ENCODE measurements at places on chromosomes 4 and X.

DNA sequence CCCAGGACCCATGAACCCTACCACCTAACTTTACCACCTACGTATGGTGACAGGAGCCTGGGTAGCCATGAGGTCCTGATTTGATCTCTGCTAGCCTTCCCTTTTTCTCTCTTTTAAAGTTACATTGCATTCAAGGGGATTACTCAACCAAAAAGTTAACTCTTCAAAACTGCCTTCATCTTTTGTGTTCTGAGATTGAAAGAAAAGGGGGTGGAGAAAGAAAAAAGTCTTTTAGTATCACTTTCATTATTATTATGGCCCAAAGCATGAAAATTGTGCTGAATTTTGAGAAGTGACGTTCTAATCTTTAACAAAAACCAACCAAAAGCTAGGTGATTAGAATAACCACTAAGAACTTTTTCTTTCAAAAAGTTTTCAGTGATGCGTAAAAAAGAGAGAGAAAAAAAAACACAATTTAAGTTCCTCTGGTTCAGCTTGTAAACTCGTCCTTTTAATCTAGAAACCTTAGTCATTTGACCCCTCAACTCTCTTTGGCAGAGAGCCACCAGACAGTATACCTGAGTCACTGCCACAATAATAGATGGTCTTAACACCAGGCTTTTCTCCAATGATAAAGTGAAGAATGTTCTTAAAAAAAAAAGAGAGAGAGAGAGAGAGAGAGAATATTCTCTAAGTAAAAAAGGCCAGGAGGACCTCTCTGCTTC is 347.4 kb upstream of the FGF13 start:
- no peak for DNase-seq

DNA sequence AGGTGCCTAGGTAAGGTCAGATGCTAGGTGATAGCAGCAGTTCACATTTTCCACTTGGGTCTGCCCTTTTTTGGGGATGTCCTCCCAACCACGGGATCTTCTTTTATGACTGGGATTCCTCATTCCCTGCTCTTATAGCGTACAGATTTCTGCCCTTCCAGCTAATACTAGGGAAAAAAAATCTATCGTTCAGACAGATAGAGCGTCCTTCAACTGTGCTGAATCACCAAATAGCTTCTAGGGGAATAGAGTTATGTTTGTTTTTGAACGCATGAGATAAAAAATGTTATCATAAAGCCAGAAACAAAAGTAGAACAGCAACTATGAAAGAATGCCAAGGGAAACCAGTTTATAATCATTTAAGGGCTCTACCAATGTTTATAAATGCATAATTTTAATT is 13.0 kb downstream of the RAP2C start:
- no peak for DNase-seq

DNA sequence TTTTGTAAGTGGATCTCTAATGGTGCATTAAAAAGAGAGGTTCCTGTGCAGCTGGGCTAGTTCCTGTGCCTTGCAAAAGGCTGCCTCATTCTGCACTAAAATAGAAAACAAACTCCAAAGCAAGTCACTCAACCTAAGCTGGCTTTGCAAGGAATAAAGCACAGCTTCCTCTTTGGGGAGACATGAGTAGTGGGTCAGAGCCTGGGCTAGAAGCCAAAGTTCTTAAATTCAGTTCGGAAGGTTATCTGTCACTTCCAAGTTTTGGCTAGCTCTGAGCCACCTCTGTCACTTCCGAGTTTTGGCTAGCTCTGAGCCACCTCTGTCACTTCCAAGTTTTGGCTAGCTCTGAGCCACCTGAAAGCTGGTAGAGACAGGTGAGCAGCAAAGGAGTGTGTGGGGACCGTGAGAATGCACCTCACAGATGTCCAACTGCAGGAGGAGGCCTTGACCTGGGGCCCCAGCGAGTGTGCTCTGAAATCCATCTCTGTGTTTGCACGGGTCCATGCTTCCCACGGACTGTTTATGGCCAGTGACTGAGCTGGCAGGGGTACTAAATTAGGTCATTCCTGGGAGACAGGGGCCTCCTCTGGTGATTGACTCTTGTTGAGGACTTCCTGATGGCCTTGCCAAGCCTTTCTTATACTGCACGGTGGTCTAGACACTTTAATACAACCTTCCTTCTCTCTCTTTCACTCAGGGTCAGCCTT is 36.4 kb upstream of the MAMLD1 start:
- no peak for DNase-seq

GRCh38 chr4:81682492-81682891 is 210.8 kb upstream of the RASGEF1B start:
- no peak for DNase-seq

DNA sequence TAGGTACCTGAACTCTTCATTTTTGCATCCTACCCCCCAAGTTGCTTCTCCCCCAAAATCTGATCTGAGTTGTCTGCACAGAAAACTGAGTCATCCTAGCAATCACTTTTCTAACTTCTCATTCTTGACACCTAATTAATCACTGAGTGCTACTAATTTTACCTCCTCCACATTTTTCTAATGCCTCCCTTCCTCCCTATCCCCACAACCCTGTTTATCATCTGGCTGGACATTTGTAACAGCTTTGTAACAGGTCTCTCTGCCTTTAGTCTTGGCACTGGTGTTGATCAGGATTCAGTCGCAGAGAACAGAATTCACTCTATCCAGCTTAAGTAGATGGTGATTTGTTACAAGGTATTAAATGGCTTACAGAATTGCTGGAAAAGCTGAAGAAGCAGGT is 303.9 kb upstream of the GATB start:
- DNase-seq = no peak

DNA sequence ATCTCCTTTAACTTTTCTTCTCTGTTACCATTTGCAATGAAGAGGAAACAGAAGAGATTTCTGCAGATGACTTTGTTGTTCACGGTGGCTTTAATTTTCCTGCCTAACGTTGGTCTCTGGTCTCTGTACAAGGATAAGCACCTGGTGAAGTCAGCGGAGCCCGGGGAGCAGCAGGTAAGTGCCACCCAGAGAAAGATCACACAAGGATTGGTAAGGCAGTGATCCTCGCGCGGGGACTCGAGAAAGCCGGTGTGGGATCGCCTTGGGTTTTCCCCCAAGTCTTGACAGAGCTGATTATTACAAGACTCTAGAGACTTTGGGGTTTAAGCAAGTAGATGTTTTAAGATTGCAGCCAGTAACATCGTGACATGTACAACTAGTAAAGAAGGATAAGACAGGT is 1.3 kb downstream of the GALNTL6 start:
- no peak for DNase-seq

DNA sequence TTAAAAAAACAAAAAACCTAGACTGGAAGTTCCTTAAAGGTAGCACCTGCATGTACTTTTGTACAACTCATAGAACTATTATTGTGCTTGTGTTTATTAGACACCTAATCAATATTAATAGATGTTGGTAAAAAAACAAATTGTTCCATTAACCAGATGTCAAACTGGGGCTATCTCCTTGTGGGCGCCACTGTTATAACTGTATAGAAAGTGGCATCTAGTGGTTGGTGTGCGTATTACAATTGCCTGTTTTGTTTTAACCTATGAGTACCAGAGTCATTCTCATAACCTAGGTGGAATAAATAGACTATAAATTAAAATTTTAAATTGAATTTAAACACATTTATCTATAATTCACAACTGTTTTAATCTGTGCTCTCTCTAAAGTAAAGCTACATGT is 97.4 kb downstream of the COL4A5 start:
- no peak for DNase-seq

DNA sequence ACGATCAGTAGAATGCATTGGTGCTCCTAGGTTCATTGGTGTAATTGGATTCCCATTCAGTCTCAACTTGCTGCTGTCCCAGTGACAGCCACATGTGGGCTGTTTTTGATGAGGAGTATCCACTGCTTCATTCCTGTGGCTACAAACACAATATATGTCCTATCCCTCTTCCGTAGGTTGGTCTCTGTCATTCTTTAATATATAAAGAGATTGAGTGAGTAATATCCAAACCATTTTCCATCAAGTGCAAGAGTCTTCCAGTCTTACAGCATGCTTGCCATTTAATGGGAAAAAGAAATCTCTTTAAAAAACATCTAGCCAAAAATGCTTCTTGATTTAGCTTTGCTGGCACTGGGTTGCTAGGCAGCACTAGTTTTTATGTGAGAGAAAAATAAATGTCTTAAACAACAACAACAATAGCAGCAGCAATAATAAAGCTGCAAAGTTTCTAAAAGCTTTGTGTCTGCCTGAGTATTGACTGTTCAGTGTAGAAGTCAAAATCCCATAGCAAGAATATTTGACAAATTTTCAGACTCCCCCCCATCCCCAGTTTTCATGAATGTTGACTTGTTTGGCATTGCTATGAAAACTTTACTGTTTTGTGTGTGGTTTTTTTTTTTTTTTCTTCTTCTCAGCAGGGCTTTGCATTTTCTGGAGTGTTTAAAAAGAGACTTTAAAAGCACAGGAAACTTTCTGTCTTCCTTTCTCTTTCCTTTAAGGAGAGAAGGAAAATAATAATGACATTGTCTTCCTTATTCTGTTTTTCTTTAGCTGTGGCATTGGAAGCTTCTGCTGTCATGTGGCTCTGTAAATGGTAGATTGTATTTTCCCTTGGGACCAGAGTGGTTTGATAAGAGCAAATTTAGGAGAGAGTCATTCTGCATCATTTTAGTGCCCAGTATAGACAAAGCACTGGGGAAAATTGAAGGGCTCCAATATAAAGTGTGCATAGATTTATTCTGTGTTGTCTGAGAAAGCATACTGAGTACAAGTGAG is 244.3 kb downstream of the ARHGAP10 start:
- no peak for DNase-seq

- DNase-seq = no peak
These were observed 37.7 kb downstream of the NHS start for GRCh38 chrX:17412692-17413091.

DNA sequence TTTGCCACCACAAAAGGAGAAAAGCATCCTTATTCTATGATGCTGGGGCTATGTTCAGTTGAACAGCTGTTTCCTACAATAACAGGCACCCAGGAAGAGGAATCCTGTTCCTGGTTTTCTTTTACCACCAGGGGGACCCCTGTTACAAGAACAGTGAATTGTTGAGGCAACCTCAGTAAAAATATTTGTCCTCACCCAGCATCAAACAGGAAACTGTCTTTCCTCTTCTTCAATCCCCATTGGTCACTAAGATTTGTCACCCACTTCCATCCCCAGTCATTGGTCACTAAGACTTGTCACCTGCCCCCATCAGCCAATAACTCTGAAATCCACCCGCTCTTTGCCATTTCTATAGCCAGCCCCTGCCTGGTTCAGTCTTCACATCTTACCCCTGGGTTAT is 143.5 kb upstream of the GALNT7 start:
- DNase-seq = no peak

GRCh38 chr4:149711593-149712365 is 103.9 kb downstream of the IQCM start:
- DNase-seq = no peak

GRCh38 chrX:65644621-65645289 is 22.7 kb upstream of the MSN start:
- DNase-seq = no peak

DNA sequence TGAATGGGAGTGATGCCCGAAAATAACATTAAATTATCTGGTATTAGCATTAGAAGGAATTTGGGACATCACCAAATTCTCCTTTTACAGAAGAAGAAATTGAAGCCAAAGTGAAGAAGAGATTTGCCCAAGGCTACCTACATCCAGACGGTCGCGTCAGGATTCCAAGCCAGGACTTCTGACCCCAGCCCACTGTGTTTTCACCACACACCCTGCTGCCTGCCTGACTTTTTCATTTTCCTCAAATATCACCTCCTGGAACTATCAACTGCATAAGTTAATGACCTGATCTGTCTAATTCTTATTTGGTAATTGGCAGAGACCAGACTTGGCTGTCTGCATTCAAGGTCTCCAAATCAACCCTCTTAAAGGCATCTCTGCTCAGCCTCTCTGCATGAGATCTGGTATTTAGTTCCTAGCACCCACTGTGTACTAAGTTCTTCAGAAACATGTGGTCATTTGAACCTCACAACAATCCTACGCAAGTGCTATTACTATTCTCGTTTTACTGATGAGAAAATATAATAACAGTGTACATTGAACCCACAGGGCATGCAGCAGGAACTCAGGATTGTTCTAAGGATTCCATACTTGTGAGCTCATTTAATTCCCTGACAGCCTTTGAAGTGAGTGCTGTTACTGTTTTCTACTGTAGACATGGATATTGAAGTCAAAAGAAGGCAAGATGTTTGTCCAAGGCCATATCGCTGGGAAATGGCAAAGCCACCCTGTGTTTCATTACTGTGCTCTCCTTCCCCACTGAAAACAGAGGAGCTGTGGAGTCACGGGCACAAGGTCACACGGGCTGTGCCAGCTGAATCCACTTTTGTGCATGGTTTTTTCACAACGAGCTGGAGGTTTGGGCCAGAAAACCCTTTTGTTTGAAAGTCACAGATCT is 195.2 kb upstream of the C1QTNF7 start:
- no peak for DNase-seq

DNA sequence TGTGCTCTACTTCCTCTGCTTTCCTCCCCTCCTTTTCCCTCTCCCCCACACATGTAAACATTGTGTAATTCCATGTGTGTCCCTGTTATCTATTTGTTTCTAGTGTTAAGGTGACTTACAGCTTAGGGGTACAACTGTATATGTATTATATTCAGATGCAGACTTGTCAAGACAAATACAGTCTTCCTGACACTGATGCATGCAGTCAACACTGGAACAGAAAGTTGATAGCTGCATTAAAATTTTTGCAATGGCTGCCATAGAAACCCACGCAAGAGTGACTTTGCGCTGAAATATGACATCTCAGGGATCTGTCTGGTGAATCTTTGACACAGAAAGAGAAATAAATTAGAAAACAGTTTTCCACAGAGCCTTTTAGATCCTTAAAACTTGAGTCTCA is 656.7 kb downstream of the IL1RAPL1 start:
- no peak for DNase-seq

GRCh38 chrX:150902434-150903109 is 4.1 kb upstream of the CD99L2 start:
- no peak for DNase-seq

DNA sequence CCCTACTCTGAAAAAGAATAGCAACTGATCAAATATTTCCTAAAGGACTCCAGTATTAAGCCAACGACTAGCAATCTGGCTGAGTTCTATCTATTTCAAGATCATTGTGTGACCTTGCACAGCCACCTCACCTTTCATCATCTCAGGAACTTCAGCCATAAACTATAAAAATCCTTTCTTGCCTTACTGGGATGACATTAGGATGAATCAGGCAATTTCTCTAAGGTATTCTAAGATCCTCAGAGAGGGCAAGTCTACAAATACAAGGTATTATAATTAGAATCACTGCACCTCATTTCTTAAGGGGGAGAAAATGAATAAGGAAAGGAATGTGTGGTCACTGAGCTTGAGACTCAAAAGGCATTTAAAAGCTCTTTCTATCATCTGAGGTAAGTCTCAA is 152.6 kb downstream of the GRIA3 start:
- DNase-seq = no peak

DNA sequence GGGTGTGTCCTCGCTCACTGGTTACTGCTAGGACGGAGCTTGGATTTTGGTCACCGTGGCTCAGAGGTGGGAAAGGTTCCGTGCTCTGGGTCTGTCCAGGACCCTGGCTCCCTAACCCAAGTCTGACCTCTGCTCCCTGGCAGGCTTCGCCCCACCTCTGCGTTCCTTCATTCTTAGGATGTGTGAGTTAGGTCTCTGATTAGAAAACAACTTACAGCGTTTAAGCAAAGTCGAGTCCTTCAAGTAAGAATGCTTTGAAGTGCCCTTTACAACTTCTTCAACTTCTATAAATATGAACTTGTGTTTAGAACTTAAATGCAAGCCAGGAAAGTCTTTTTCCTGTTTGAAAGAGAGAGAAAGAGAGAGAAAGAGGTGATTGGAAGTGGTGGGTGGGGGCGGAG is 891 bp downstream of the TLR2 start:
- no peak for DNase-seq

GRCh38 chrX:10660171-10660570 is 39.8 kb upstream of the MID1 start:
- DNase-seq = no peak
